ENCODE measurements at places on chromosomes 6 and 20.

- no peak for DNase-seq
Observed at GRCh38 chr6:169933839-169934698, 182.6 kb downstream of the ERMARD start.

DNA sequence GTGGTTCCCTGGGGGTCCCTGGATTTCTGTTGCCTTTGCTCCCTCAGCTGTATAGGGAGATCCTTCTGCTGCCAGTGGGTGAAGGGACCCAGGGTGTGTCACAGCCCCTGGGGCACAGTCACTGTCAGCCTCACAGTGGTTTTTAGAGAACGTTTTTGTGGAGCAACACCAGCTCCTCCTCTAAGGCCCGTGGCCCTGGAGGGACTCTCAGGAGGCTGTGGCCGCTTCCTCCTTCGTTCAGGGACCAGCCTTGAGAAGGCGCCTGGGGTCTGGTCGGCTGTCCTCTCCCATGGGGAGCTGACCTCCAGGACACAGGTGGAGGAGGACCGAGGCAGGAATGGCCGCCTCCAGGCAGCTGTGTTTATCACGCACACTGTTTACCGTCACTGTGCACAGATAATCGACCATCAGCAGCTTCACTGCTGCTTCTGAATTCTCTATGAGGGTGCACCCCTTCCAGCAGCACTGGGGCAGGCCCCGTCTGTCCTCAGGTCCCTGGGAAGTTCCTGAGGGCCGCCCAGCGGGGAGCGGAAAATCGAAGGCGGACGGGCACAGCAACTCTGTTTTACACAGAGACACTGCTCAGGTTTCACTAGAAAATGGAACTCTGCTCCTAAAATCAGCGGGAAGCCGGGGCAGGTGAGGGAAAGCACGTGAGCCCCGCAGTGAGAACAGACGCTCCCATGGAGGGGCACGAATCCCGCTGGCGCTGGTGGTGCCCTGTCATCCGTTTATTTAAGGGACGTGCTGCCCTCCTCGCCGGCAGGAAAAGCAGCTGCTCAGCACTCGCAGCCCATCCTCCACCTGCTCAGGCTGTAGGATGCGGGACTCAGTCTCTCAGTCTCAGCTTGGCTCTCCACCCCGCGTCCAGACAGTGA, 10.4 kb upstream of the FRMD1 start:
- no peak for DNase-seq

DNA sequence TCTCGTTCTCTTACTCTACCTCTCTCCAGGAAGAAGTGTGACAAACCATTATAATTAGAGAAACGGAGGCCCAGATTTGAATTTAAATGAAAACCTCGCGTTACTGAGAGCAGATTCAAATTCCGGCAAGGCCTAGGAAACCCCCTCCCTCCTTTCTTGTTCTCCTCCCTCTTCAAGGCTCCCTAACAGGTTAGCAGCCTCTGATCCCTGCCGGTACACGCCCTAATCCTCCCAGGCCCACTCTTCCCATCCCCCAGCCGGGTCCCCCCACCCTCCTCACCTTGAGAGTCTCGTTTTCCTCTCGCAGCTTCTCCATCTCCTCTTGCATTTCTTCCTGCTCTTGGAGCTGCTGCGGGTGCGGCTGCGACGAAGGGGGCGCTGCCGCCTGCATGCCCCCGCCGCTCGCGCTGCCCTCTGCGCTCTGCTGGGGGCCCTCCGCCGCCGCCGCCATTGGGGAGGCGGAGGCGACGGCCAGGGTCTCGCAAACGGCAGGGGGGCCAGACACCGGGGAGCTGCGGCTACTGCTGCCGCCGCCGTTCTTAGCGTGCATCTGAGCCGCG, 3.8 kb downstream of the MTCL3 start:
- peak; percentile 49 for DNase-seq

GRCh38 chr6:157272372-157272771, 50.9 kb downstream of the TMEM242 start:
- DNase-seq: no peak

DNA sequence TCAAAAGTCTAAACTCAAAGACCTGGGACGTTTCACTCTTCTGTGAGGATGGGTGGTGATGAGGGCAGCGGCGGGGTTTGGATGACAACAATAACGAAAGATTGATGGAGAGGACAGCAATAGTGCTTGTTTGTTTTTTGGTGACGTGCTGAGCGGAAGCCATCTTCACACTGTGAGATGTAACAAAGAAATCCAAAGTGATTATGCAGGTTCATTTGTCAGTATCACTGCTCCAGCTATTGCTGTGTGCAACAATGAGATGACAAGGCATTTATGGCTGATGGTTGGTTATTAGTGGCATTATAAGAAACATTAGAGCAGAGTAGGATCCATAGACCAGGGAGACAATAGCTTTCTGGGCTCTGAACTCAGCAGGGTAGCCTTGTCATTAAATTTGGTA, 306.7 kb downstream of the RNF144B start:
- DNase-seq: no peak

DNA sequence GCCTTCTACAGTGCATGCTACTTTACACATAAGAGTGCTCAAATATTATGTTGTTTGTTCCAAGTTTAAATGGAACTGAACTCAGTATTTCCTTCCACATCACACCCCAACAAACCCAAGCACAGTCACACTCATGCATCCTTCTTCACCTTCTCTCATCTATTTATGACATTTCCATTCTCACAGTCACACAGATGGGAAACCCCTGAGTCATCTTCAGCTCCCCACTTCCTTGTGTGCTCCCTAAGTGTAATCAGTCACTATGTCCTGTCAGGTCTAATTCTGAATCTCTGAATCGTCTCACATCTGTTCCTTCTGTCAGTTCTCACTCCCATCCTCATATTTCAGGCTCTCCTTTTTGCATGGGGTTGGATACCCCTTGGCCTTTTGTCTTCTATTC, 96.0 kb downstream of the RIMS1 start:
- no peak for DNase-seq

GRCh38 chr6:108029226-108029921, 45.2 kb downstream of the OSTM1 start:
- no peak for DNase-seq

GRCh38 chr6:36443471-36444428, 950 bp downstream of the KCTD20 start:
- no peak for DNase-seq

DNA sequence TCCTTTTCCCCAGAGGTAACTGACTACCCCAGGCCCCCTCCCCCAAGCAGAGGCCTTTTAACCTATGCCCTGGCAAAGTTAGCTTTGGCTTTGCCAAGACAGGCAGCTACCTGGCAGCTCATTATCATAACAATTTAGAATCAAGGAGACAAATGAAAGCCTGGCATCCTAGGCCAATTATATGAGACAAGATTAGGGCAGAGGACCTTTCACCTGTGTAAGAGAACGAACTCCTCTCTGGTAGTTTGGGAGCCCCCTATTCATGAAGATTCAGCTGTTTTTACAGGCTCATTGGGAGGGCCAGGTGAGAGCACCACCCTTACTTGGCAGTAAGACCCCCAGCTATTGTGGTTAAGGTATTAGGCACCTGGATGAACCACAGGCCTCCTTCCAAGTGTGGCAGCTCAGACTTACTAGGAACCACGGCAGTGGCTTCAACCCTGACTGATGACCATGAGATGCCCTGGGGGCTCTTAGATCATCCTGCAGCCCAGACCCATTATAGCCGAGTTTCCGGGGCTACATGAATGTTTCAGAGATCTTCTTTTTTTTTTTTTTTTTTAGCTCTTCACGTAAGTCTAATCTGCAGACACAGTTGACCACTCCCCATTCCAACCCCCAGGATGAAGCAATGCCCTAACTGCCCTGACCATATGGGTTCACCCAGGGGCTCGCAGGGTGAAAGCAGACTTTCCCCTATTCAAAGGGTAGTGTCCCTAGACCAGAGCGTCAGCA, 56.2 kb downstream of the RAB44 start:
- no peak for DNase-seq

DNA sequence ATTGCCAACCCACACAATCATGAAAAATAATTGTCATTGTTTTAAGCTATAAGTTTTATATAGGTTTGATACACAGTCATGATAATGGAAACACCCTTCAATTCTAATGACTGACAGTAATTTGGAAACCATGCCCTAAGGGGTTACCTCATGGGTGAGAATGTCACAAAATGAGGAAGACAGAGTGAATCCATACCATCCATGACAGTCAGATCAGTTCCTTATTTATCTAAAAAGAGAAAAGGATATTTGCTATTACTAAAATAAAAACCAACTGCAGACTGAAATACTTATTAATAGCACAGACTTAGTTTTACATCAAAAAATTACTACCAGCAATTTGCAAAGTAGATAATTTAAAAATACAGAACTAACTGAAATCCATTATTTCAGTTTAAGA, 437.8 kb downstream of the UTRN start:
- DNase-seq: no peak

GRCh38 chr6:20434766-20435165, 33.1 kb downstream of the E2F3 start:
- DNase-seq: no peak

DNA sequence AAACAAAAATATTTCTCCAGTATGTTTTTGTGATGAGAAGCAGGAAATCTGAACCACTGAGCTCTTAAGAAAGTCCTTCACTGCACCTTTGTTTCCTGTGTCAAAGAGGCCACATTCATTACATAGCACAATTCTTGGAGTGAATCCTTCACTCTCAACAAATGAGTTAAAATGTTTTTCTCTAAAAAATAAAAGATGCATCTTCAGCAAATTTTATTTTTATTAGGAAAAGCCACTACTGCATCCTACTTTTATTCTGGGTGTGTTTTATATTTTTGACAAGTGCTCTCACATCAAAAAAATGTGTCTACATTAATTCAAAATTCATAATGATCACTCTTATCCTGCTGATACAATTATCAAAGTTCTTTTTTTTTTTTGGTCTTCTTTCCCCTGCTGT, 76.3 kb downstream of the PLCB4 start:
- DNase-seq: no peak

GRCh38 chr20:41182296-41183212, 45.2 kb downstream of the PLCG1 start:
- no peak for DNase-seq

DNA sequence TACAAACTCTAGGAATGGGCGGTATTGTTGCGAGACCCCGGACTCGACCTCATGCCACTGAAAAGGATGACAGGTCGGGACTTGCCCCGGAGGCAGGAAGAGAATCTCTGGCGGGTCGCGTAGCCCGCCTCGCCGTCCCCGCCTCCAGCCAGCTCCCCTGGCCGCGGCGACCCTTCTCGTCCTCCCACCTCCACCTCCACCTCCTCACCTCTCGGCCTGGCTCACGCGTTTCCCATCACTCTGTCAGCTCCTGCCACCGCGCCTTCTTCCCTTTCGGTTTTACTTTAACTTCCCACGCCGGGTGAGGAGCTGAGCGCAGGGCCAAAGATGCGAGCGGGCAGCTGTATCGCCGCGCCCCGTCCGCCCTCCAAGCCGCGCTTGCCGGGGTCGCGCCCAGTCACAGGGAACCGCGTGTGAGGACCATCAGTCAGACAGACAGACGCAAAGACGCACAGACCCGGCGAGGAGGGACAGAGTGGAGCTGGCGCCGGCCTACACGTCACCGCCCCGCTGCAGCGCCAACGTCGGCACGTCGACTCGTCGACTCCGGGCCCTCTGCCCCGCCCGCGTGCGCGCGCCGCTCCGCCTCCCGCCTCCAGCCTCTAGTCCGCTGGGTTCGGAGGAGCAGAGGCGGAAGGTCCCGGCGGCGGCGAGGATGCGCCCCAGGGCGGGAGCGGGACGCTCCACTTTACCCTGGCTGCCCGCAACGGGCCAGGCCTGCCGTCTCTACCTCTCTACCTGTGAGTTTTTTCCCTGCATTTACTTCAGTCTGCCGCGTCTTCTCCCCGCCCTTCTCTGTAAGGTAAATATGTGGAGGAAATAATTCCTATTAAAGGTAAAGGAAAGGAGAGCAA, at the start of gene ASCC3:
Gene ASCC3, minus strand, starts transcription at position 477 of the 854 bp plus-strand sequence. CDS start 13,332 bp downstream, outside the sequence.
- DNase-seq: peak; percentile 93

- DNase-seq: peak; percentile 79
Observed at GRCh38 chr6:5866547-5867051, 140.1 kb downstream of the NRN1 start.

- DNase-seq: no peak
Observed at GRCh38 chr6:150143516-150144293, 861 bp downstream of the PPP1R14C start.

GRCh38 chr6:1963596-1963995, 281.8 kb downstream of the GMDS start:
- no peak for DNase-seq

GRCh38 chr6:40806256-40806864, 219.2 kb upstream of the LRFN2 start:
- no peak for DNase-seq

GRCh38 chr20:19498756-19499155, 259.3 kb upstream of the RIN2 start:
- no peak for DNase-seq

GRCh38 chr6:38370653-38371601, 268.8 kb downstream of the BTBD9 start:
- no peak for DNase-seq

GRCh38 chr6:150395388-150396009, 26.7 kb downstream of the IYD start:
- peak; percentile 67 for DNase-seq

GRCh38 chr6:168563656-168564055, 122.7 kb downstream of the SMOC2 start:
- DNase-seq: no peak

DNA sequence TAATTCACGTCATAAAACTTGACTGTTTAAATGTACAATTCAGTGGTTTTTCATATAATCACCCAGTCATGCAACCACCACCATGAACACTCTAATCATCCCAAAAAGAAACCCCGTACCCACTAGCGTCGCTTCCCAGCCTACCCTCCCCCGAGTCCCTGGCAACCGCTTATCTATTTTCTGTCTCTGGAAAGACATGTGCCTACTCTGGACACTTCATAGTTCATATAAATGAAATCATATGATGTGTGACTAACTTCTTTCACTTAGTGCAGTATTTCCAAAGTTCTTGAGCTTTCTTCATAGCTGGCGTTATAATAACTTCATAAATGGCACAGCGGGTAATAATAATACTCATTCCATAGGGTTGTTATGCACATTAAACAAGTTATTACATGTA, 215.2 kb downstream of the MYLK4 start:
- DNase-seq: no peak

- no peak for DNase-seq
Observed at GRCh38 chr6:128635219-128635618, 114.8 kb upstream of the PTPRK start.

- no peak for DNase-seq
Observed at GRCh38 chr6:117624869-117625481, 22.7 kb upstream of the GOPC start.

DNA sequence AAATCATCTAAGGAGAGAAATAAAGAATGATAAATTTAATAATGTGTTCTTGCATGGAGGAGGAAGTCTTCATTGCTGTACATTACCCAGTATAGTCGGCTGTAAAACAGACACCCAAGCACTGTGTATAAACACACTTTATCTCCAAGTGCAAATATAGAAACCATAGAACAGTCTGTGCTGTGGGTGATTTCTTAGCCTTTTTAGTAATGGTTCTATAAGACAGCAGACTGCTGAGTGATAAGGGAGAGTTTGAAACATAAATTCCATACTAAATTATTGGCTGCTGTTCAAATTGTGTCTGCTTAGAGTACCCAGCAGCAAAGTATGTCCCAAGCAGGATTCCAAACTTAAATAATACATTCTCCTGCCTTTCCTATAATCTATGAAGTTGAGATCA, 4.6 kb downstream of the FILIP1 start:
- peak; percentile 52 for DNase-seq

GRCh38 chr6:10478187-10479040, 42.7 kb upstream of the GCNT2 start:
- DNase-seq: peak; percentile 19

Measured in fibroblast of skin of right biceps (primary cell).